Ureter (tissue), 1 donor: ENCODE measurements at places on chromosomes 3 and 15.

DNA sequence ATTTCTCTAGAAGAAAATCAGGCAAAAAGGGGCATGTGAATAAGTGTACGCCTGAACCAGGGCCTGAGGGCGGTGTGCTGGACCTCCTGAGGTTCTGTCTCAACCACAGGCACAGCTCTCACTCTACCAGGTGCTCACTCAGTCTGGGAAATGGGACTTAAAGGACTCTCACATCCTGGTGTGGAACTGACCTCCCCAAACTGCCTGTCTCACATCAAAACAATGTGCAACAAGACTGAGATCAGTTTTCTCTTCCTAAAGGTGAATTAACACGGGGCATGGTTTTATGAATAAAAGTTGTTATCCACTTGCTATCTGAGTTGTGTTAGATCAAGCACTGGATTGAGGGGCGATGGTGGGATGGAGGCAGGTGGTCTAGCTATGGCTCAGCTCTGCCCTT, 4.8 kb downstream of the STOML1 start:
- DNase-seq: no peak

GRCh38 chr3:58529516-58530353, 7.3 kb downstream of the ACOX2 start:
- no peak for DNase-seq

- DNase-seq: no peak
Measured at GRCh38 chr3:139310474-139310933, 33.3 kb upstream of the MRPS22 start.

DNA sequence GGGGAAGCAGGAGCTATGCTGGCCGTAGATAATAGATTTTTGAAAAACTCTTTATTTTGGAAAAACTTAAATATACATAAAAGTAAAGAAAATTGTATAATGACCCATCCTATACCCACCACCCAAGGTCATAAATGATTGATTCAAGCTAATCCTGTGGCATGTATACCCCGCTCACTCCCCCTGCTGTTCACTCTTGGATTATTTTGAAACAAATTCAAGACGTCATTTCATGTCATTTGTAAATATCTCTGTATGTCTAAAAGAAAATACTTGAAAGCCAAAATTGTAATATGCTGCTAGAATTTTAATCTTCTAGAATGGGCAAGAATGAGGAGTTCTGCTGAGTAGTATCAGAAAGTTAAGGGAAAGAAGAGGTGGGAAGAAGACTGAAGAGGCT, 241.7 kb downstream of the FEZF2 start:
- DNase-seq: no peak

- no peak for DNase-seq
Measured at GRCh38 chr3:148100476-148100875, 597.2 kb upstream of the AGTR1 start.

DNA sequence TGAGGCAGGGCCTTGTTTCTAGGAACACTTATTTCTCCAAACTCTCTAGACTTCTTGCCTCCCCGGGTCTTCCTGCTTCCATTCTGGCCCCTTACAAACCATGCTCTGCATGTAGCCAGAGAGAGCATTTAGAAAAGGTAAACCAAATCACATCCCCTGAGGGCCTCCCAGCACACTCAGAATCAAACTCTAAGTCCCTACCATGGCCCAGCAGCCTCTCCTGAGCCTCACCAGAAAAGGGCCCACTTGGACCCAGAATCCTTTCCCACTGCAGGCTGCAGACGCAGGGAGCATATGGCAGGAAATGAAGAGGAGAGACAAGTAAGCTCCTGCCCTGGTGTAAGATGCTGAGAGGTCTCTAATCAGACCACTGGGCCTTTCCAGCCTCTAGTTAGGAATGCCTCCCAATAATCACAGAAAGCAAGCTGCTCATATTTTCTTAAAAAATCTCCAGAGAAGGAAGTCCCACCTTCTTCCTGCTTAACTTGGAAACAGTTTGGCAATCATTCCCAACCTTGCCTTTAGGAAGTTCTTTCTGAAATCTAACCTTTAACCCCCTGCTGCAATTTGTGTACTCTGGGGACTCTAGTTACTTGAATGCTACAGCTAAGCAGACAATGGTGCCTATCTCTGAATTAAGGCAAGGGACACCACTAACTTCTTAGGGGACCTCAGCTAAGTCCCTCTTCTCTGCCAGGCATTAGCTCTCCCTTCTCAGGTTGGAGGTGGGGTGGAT, 4.2 kb downstream of the AMOTL2 start:
- no peak for DNase-seq

DNA sequence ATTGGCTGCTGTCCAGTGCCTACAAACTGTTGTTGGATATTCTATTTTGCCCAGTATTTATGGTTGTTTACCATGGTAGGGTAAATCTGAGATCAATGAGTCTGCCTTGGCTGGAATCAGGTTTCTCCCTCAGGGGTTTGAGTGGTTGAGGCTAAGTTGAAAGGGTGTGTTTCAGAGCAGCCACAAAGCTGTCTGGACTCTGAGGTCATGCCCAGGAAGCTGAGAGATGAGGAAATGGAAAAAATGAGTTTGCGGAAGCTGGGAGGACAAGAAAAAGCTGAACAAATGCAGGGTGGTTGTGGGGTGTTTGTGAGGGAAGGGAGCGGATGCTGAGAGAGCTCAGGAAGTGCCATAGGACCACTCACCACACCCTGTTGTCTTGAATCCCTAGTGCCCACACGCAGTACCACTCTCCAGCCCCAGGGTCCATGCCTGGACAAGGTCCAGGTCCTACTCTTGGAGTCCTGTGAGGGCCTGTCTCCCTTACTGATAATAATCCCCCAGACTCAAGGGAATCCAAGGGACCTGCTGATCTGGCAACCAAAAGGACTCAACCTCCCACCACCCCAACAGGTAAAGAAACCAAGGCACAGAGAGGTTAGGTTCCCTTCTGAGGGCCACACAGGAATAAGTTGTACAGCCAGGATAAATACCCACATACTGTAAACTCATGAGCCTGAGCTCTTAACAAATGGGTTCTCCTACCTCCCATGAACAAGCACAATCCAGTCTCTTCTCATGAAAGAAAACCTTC, 81.6 kb downstream of the PPCDC start:
- no peak for DNase-seq

GRCh38 chr3:172522871-172523818, at the start of gene TNFSF10:
TSS of gene TNFSF10 (minus strand) at chr3:172523430. CDS start at chr3:172523384, 46 bp downstream.
- peak; percentile 73 for DNase-seq

DNA sequence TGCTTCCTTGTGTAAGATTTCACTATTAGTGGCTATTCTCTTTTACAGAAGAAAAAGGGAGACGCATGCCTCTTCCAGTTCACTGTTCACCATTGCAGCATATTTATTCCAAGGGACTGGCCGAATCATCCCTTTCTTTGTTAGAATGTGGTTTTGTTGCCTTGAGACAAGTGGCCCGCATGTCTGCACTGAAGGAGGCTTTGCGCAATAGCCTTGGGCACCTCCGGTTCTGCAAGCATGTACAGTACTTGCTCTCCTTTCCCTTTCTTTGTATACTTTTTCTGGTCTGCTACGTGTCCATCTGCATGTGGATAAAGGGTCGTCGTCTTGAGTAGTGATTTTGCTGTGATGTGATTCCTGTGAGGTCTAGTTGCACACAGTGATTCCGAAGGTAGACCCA, 43.0 kb downstream of the FLNB start:
- no peak for DNase-seq

DNA sequence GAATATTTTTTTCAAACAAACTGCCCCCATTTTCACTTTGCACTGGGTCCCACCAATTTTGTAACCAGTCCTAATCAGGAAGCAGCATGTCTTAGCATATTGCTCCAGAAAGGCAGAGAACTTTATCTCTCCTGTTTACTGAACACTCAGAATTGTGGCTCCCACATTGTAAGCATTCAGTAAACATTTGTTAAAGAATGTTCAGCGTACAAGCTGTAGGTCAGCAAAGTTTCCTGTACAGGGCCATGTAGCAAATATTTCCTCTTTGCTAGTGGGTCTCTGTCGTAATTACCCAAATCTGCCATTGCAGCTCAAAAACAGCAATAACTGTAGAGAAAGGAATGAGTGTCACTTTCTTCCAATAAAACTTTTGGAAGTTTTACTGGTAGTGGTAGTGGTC, 393.3 kb downstream of the GRM7 start:
- no peak for DNase-seq

- DNase-seq: no peak
Measured at GRCh38 chr3:111636366-111636885, 41.3 kb upstream of the ZBED2 start.

- DNase-seq: no peak
Measured at GRCh38 chr3:129022114-129023007, 21.3 kb downstream of the EFCC1 start.

- no peak for DNase-seq
Measured at GRCh38 chr3:155185631-155186071, 105.5 kb downstream of the MME start.

DNA sequence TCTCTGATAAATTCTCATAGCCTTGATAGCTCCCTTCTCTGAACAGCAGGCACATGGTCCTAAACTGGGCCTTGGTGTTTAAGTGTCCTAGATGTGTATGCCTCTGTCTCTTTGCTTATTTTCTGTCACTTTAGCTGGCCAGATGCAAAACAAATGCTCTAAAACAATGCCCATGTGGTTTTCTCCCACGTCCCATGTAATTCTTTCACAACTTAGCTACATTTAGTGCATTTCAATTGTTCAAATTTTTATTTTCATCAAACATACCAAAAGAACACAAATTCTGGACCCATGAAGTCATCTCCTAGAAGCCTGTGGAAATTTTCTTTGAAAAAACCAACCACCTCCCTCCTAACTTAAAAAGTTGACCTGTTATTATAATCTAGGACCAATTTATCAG, 491.3 kb upstream of the AGTR1 start:
- no peak for DNase-seq

DNA sequence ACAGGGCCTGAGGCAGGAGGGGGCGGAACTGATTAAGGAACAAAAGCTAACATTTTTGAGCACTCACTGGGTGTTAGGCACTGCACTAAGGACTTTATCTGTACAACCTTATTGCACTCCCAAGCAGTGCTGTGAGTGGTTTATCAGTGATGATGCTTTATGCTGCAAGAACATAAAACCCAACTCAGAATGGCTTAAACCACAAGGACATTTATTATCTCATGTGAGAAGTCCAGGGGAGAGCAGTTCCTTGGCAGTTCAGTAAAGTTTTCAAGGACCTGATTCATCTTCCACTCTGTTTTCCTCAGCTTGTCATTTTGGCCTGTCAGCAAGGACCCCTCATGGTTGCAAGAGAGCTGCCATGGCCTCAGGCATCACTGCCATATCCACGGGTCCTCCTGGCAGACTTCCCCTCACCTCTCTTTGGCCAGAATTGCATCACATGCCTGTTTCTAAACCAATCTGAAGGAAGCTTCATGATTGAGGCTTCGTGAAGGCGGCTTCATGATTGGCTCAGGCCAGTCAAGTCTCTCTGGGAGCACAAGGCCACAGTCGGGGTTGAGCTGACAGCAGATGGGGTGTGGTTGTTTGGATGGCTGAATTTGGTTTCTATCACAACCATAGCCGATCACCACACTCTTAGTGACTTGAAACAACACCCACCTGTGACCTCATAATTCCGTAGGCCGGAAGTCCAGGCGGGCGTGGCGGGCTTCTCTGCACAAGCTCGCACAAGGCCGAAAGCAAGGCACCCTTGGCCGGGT, 15.8 kb downstream of the EFCC1 start:
- DNase-seq: no peak

- DNase-seq: peak; percentile 72
Measured at GRCh38 chr3:129195731-129196256, 12.1 kb upstream of the CNBP start.

DNA sequence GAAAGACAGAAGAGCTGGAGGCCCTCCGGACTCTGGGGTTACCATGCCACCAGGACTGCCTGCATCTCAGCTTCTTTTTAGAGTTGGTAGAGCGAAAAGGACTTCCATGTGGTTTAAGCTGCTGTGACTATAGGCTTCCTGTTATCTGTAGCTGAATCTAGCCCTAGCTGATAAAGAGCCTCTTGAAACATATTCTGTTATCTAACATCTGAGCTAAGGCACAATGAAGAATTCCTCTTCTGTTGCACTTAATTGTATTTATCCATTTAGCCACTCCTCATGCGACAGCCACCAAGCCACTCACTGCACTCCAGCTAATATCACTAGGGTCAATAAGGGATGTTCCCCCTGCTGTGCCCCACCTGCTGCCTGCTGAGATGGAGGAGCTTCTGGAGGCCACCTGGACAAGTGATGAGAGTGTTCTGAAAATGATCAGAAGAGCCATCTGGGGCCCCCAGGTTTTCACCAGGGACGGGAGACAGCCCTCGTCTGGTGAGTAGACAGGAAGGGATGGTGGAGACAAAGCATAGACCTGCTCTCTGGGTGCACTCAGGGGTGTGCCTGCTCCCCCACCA, 94.6 kb upstream of the PLXNA1 start:
- no peak for DNase-seq
